ENCODE measurements at places on chromosomes 7 and 10. TPM values are rescaled to one million over a fixed set of nuclear protein-coding genes. Genes with fewer than 3 reads are reported as not detected.

The VAX1 gene
- not detected for total RNA-seq

The ERVW-1 gene
- total RNA-seq = not detected

The HOXA3 gene
- 3.0 TPM for total RNA-seq

The CTTNBP2 gene
- total RNA-seq = 22.3 TPM

The EBF3 gene
- 16.5 TPM for total RNA-seq

The SEC61G gene
- total RNA-seq = 736 TPM

The PLPP4 gene
- 1.2 TPM for total RNA-seq

The CACNA2D1 gene
- total RNA-seq = 54.1 TPM

The FIGNL1 gene
- 19.2 TPM for total RNA-seq

The GDF2 gene
- total RNA-seq = not detected

The SLC26A3 gene
- not detected for total RNA-seq

The BTAF1 gene
- total RNA-seq = 42.7 TPM

The KCNH2 gene
- total RNA-seq = 0.33 TPM

The GTF2IRD1 gene
- total RNA-seq = 8.3 TPM

The GJD4 gene
- total RNA-seq = not detected

The GRM8 gene
- not detected for total RNA-seq

The LAMB1 gene
- 478 TPM for total RNA-seq

The AVL9 gene
- total RNA-seq = 51.1 TPM

The BMPR1A gene
- total RNA-seq = 68.1 TPM

The CCDC172 gene
- total RNA-seq = not detected

The GPRIN2 gene
- not detected for total RNA-seq

The COL17A1 gene
- total RNA-seq = under 0.01 TPM

The C10orf67 gene
- total RNA-seq = 0.44 TPM

The OPN4 gene
- total RNA-seq = not detected

The NRCAM gene
- 0.50 TPM for total RNA-seq

The RPEL1 gene
- total RNA-seq = under 0.01 TPM

The ADAMTS14 gene
- total RNA-seq = 29.4 TPM

The RELN gene
- 4.7 TPM for total RNA-seq

The TNKS2 gene
- 56.0 TPM for total RNA-seq

The FFAR4 gene
- total RNA-seq = not detected

The CELF2 gene
- 21.1 TPM for total RNA-seq

The ACTA2 gene
- 85.4 TPM for total RNA-seq

The ANKRD7 gene
- 3.8 TPM for total RNA-seq

The GCK gene
- total RNA-seq = 1.5 TPM
